ENCODE measurements at places on chromosomes 1 and 21.

- no peak for DNase-seq
Measured at GRCh38 chr1:2582391-2582790, 4.2 kb upstream of the PRXL2B start.

DNA sequence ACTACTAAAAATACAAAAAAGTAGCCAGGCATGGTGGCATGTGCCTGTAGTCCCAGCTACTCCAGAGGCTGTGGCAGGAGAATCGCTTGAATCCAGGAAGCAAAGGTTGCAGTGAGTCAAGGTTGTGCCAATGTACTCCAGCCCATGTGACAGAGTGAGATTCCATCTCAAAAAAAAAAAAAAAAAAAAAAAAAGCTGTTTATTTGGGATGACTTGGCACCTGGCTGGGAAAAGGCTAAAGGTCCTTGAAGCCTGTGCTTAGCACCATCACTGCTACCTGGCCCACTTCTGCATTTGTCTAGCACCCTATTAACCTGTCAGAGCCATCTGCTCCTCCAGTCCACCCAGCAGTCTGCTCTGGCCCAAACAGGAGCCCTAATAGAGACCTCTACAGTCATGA, 25.0 kb downstream of the PRDX6 start:
- DNase-seq, result no peak

- no peak for DNase-seq
Measured at GRCh38 chr1:89085781-89086180, 20.8 kb upstream of the GBP1 start.

DNA sequence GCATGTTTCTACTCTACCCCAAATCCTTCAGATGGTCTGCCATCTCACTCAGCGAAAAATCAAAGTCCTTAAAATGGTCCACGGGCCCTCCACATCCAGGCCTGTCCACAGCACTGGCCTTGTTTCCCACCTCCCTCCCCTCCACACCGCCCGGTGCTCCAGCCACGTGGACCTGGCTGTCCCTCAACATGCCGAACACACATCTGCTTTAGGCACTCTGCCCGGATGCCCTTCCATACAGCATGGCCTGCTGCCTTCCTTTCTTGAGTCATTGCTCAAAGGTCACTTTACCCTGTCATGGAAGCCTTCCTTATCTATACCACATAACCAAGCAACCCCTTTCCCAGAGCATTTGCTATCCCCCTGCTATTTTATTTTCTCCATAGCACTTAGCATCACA, 143.0 kb downstream of the DNM3 start:
- no peak for DNase-seq

- DNase-seq, result no peak
Measured at GRCh38 chr1:16006010-16006409, 2.0 kb downstream of the SRARP start.

GRCh38 chr1:246329900-246330299, 177.2 kb downstream of the SMYD3 start:
- DNase-seq, result no peak

- DNase-seq, result no peak
Measured at GRCh38 chr1:197198911-197199310, 52.4 kb upstream of the ASPM start.

- DNase-seq, result peak; percentile 14
Measured at GRCh38 chr1:150106341-150106740, 38.8 kb downstream of the VPS45 start.

- DNase-seq, result no peak
Measured at GRCh38 chr1:112540226-112540794, 31.5 kb downstream of the WNT2B start.

GRCh38 chr1:100931716-100932115, 35.8 kb downstream of the SLC30A7 start:
- DNase-seq, result no peak

- DNase-seq, result no peak
Measured at GRCh38 chr21:37958537-37958936, 42.3 kb upstream of the KCNJ6 start.

DNA sequence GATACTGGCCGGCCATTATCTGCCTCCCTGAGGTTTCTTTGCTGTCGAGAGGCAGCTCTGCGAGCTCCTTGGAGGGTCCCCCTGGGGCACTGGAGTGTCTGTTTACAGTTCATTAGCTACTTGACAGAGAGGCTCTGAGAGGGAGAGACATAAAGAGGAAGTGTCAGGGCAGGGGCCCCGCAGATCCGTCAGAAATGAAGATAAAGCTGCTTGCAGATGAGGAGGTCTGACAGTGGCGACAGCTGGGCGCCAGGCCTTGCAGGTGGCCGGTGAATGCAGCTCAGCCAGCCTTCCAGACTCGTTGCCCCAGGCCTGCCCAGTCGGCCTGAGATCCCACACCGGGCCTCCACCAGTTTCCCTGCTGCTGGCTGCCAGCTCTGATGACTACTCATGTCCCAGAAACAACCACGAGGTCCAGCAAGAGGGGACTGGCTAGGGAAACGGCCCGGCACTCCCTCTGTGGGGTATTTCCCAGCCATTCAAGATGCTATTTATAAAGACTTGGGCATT, 84.7 kb downstream of the DISP3 start:
- no peak for DNase-seq

DNA sequence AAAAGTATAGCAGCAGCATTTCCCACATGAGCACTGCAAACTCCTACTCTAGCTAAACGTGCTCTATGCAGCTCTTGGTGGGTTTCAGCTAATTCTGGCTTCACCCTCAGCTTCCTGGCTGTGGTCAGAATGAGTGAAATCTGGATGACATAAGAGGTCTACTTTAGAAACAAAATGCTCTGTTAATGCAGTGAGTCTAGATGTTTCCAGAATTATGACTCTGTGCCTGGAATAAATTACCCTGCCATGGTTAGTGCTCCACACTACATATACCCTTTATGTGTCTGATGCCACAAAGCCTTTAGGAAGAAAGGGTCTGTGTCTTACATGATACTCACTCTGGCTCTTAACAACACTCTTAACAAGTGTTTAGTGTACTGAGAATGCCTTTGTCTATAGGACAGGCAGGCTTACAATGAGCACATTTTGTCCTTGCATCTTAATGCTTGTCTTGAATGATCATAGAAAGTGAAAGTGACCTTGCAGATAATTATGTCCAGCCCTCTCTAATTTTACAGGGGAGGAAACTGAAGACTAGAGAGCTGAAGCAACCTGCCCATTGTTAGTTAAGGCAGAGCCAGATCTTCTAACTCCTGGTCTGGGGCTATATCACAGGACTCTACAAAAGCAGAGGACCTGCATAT, 9.2 kb downstream of the S100A10 start:
- DNase-seq, result peak; percentile 56

- DNase-seq, result no peak
Measured at GRCh38 chr1:143720087-143721023, 251.4 kb downstream of the FAM72C start.

GRCh38 chr1:164443166-164443565, 115.8 kb upstream of the PBX1 start:
- no peak for DNase-seq

- no peak for DNase-seq
Measured at GRCh38 chr1:156136970-156137483, 16.4 kb upstream of the SEMA4A start.

DNA sequence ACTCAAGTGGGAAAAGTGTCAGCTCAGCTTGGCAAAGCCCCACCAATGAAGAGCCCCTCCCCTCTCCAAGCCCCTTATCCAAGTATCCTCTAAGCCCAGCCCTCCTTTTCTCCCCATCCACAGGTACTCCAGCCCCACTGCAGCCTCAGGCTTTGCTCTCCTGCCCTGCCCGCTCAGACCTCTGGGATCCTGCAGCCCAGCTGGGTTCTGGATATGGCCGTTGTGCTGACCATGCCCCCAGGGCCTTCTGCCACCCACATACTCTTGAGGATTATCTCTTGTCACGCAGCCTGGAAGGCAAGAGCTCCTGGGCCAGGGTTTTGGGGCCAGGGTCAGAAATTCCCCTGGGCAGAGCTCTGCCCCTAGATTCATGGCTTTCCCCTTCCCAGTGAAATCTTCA, 4.7 kb downstream of the SHISA4 start:
- DNase-seq, result no peak

Measured in fibroblast of skin of abdomen (primary cell).